HT-29 (cell line): ENCODE measurements at places on chromosomes 11 and 22.

DNA sequence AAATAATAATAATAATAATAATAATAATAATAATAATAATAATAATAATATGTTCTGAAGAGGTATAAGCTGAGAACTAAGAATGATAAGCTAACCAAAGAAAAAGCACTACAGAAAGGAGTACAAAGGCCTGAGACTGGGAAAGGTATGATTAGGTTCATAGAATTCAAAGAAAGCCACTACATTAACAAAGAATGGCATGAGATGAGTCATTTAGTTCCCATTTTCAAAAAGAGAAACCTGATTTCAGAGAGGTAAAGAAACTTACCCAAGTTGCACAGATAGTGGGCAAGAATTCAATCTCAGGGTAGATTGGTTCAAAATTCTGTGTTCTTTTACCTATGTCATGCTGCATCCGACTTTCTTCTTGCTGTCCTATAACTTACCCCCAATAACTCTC lies 350.9 kb downstream of the TTC28 start:
- no peak for DNase-seq

- DNase-seq: no peak
Observed at GRCh38 chr22:37953062-37953436, 352 bp downstream of the C22orf23 start.

DNA sequence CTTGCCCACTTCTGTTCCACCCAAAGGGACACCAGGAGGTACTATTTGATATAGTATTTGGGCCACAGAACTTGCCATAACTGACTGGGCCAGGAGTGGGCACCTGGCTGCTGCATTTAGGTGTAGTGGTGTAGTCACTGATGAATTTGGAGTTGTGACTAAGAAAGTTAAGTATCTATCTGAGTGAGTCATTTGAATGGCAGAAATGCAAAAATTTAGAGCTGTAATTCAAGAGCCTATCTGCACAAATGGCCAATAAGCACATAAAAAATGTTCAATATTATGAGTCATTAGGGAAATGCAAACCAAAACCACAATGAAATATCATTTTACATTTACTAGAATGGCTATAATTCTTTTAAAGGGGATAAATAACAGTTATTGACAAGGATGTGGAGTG lies 14.7 kb downstream of the GLYATL2 start:
- no peak for DNase-seq

- no peak for DNase-seq
Observed at GRCh38 chr22:33513388-33514338, 406.6 kb downstream of the LARGE1 start.

DNA sequence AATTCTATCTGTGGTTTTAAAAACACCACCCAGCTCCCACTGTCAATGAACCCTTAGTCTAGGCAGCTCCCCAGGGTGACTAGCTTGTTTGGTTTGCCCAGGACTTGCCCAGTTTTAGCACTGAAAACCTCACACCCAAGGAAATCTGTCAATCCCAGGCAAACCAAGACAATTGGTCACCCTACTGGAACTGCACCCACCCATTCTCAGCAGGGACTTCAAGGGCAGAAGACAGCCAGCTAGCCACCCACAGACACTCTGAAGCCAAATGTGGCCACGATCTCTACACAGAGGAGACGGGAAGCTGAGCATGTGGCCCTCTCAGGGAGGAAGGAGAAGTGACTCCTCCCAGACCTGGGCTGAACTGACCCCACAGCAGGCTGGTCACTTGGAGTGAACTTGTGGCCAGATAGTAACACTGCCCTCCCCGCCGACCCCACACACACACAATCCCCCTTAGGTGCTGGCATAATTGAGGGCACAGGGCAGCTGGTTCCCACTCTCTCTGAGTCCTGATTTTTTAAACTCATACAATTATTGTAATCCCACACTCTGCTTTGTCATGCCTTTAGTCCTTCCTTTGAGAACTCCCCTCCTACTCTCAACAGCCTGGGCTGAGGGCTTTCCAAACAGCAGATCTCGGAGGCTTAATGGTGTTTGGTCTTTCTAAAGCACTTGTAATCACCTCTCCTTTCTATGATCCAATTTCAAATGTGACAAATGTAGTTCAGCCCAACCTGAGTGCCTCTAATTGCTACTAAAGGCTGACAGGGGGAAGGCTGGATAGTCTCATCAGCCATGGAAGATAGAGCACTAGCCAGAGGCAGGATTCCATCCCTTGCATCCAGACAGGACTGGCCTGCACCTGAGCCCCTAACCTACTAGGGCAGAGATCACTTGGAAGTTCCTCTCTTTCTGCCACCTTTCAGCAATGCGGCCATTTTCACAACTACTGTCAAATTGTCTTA lies 74.7 kb upstream of the DRD2 start:
- DNase-seq: no peak

- DNase-seq: no peak
Observed at GRCh38 chr11:128165572-128165971, 421.8 kb downstream of the ETS1 start.

GRCh38 chr11:110092111-110092514 lies 1.1 kb upstream of the ZC3H12C start:
- DNase-seq: peak; percentile 9

- no peak for DNase-seq
Observed at GRCh38 chr11:1672613-1673350, 24.2 kb upstream of the KRTAP5-6 start.

- DNase-seq: no peak
Observed at GRCh38 chr11:65169164-65169641, 830 bp upstream of the SPDYC start.

GRCh38 chr11:30451626-30452025 lies 128.7 kb downstream of the ARL14EP start:
- no peak for DNase-seq

DNA sequence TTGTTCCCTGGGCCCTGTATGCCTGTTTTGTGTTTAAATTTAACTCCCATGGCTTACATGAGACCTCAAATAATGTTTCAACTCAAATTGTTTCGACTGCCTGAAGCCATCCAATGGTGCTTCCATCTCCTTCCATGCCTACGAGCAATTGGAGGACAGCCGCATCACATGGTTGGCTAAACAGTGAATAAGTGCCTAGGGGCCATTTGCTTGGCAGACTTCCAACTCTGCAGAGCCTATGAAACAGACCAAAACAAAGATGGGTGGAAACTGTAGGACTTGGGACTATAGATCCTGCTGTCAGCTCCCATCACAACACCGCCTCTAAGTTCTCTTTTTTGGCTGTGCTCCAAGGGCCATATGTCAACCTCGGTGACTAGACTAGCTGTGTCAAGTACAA lies 84.1 kb downstream of the PARVA start:
- DNase-seq: no peak

DNA sequence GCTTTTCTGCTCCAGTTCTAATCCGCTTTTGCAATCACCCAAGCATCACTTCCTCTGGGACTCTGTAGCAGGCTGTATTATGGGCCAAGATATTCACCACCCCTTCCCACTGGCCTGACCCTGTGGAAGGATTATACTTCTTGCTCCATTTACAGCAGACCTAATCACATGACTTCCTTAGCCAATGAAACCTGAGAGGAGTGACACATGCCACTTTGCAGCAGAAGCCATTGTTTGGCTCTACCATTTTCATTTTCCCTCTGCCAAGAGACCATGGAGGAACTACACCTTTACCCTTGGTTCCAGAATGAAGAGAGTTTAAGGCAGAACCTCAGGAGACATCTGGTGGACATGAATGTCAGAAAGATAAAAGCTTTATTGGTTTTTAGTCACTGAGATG lies 134.9 kb upstream of the HSD17B12 start:
- DNase-seq: no peak

GRCh38 chr11:118625036-118625690 lies 17.7 kb downstream of the PHLDB1 start:
- no peak for DNase-seq

DNA sequence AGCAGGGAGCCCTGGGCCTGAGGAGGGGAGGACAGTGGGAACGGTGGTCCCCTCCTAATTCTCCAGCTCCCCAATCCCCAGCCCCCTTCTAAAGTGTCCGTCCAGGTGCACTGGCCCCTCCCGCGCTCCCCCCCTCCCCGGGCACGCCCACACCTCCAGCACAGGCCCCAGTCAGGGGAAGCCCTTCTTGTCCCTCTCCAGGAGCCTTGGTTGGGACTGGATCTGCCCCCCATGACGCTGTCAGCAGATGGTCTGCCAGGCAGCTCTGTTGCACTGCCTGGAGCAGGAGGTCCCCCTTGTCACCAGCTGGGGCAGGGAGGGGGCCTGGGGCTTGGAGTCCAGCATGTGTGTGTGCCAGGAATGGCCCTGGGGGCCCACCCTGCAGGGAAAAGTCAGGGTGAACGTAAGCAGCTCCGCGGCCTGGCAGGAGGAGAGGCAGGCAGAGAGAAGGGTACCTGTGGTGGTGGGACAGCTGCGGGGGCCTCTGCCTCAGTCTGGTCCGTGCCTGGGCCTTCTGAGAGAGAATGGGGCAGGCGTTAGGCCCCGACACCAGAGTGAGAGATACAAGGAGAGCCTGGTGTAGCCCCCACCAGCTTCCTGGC lies 1.6 kb downstream of the IRF7 start:
- DNase-seq: no peak

- DNase-seq: no peak
Observed at GRCh38 chr11:128610721-128611617, 23.6 kb upstream of the ETS1 start.
